ENCODE measurements at places on chromosomes 2 and 18.

GRCh38 chr2:120736624-120737339 is 1.1 kb downstream of the GLI2 start:
- DNase-seq = peak; percentile 52

GRCh38 chr2:1026141-1026540 is 75.5 kb downstream of the SNTG2 start:
- no peak for DNase-seq

DNA sequence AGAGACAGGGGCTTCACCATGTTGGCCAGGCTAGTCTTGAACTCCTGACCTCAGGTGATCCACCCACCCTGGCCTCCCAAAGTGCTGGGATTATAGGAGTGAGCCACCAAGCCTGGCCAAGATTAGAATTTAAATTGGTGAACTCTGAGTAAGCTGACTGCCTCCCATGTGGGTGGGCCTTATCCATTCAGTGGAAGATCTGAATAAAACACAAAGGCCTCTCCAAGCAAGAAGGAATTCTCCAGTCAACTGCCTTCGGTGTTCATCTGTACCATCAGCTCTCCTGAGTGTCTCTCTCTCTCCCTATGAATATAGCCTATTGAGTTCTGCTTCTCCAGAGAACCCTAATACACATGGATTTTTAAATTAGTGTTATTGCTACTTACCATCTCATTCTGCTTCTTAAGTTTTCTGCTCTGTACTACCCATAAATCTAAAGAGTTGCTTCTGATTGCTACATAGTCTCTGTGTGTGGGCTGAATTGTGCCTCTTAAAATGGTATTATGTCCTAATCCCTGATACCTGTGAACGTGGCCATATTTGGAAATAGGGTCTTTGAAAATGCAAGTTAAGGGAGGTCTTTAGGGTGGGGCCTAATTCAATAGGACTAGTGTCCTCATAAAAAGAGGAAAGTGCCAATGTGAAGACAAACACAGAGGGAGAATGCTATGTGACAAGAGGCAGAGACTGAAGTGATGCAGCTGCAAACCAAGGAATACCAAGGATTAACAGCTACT is 36.3 kb downstream of the FBXO11 start:
- DNase-seq = no peak

GRCh38 chr2:33214857-33215256 is 261.6 kb upstream of the RASGRP3 start:
- DNase-seq = no peak

DNA sequence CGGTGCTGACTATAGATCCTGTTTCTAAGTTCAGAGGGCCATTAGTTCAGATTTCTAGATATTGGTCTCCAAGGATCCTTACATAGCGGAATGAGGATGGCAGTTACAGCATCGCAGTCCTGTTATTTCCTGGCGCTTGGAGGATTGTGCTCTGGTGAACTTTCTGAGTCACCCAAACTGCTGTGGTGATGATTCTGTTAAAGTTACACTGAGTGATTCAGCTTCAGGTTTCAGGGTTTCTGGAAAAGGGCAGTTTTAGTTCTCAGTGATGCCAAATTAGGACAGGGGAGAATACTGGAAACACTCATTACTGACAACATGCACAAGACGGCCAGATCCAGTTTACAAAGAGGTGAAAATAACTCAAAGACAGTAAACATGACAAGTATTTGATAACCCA is 52.1 kb upstream of the ANKRD62 start:
- DNase-seq = peak; percentile 73

DNA sequence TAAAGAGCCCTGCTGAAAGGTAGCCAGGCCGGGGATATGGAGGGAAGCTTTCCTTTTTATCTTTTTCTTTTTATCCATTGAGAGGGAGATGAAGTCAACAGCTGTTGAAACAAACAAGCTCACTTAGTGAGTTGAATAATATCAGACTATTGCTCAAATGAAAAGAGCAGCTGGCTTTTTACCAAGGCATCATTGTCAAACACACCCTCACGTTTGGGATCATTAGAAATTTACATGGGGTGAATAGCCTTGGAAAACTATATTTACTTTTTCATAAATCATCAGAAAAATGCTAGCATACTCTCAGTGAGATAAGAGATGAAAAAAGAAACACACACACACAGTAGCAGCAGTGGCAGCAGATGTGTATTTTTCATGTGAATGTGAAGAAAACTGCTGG is 71.5 kb upstream of the HNMT start:
- DNase-seq = no peak

DNA sequence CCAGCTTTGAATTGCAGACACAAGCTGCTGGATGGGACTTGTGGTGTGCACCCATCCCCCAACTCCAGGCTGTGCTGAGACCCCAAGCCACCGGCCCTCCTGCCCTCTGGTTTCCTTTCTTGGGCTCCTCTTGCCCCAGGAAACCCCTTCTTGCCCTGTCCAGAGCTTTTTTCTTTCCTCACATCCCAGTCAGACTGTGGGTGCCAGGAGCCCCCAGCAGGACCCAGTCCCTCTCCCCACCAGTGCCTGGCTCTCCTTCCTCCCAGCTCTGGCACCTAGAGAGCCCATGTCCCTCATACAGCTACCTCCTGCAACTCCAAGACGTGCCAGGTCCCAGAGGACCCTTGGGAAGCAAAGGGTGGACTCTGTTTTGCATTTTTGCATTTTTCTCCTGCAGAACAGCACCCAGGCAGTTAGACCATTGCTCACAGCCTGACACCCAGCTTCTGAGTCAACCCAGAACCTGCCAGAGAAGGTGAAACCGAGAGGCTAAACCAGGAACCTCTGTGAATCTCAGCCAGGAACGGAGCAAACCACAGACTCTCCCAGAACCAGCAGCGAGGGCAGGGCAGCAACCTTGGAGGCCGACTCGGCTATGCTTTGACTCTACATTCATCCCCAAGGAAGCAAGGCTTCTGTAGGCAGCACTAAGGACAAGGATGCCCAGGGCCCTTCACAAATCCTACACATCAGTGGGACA is 221.1 kb downstream of the ANAPC1 start:
- DNase-seq = no peak

DNA sequence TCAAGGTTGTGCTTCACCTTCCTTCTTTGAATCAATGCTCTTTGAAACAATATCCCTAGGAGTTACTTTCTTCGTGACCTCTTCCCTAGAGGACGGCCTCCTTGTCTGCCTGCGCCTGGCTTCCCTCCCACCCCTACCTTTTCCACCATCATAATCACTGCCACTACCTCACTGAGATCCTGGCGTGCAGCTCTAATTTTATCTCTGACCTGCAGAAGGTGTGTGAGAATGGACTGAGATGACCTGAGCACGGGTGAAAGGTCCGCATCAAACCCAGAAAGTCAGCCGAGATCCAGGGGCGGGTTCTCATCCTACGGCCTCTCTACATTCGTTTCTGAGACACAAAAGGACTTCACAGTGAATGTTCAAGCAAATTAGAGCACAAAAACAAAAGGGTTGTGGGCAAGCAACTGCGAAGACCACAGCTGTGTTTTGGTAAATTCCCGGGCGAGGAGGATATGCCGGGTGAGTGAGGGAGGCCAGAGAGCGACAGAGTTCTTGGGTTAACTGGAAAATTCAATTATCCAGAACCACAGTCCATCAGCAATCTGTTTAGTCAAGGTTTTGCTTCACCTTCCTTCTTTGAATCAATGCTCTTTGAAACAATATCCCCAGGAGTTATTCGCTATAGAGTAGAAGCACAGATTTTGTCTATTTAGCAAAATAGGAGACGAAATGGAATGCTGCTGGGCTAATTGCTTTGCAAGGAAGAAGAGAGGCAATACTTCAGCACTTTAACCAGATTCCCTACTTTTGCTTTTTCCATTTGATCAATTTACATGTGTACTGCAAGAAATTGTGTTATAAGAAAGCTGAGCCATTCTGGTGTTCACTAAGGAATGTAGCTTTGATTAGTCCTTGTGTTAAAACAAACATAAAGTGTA is 212.6 kb downstream of the ACKR3 start:
- DNase-seq = no peak

GRCh38 chr18:63962137-63962536 is 7.7 kb upstream of the SERPINB8 start:
- no peak for DNase-seq

Measured in AG09309 (cell line).